ENCODE measurements at places on chromosomes 3 and 15.

DNA sequence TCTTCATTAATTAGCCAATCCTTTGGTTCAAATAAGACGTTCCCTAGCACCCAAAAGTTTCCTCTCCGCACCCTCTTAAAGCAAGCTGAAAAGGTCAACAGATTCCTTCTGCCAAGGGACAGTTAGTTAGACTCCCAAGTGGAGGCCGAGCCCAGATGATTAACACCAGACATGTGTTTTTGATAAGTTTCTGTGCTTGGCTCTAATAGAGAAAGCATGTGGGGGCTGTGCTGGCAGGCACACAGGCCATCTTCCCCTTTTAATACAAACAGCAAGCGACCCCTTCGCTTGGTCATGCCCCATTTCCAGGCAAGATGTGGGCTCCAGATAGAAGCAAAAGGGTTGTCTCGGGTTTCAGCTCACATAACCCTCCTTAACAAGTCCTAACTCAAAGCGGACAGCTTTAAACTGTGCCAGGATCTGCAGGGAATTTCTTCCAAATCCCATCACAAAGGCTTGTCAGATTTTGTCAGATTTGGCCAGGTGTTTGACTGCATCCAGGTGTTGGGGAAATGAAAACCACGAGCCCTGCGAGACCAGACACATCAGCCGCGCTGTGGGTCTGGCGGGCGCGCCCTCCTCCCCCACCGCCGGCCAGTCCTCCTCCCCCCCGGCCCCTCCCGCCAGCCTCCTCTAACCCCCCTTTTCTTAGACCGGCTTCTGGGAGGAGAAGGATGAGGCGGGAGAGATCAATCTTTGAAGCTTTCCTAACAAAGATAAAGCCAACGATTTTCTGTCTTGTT, 3.3 kb downstream of the HES1 start:
- DNase-seq, result no peak

GRCh38 chr3:48465531-48466378, 19.2 kb downstream of the ATRIP start:
- DNase-seq, result peak; percentile 85

DNA sequence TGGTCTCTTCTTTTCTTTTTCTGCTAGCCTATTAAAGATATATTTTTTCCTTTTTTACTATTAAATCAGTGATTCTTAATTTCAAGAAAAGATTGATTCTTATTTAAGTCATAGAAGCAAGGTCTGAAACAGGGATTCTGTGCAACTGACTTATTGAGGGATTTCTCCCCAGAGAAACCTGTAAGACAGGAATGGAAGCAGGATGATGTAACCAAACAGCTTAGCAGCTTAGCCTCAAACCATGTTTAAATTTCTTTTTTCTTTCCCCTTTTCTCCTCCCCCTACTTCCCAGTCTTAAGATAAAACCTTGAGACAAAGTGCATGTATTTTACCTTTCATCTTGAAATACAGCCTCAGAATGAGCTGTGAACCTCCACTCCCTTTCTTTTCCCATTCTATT, 322.8 kb downstream of the NEK10 start:
- no peak for DNase-seq

DNA sequence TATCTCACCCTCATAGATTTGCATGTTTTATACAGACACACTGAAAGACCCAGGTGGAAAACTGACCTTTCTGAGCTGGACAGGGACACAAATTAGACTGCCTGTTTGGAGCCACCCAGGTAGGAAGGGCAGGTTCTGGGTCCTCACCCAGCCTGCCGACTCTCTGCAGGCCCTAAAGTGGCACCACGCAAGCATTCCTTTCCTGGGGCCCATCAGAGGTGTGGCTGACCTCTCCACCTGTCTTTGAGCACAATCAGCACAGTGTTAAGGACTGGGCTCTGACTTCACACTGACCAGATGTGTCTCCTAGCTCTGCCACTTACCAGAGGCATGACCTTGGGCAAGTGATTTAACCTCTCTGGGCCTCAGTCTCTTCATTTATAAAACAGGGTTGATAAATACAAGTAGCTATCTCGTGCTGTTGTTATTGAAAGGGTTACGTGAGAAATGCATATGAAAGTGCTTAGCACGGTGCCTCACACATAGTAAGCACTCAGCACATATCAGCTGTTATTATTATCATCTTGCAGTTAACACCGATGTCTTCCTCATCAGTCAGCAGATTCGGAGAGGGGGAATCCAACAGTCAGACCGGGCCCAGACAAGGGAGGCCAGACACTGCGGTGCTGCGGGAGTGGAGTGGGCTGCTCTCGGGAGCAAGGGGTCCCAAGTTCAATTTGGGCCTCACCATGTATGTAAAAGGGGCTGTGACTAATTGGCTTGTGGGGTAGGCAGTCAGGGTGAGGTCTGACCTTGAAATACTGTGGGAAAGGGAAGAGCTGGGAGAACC, 2.0 kb upstream of the TBC1D2B start:
- DNase-seq, result no peak

GRCh38 chr3:118986734-118987133, 47.9 kb downstream of the IGSF11 start:
- DNase-seq, result no peak

- DNase-seq, result no peak
Observed at GRCh38 chr3:155138677-155139076, 58.6 kb downstream of the MME start.

DNA sequence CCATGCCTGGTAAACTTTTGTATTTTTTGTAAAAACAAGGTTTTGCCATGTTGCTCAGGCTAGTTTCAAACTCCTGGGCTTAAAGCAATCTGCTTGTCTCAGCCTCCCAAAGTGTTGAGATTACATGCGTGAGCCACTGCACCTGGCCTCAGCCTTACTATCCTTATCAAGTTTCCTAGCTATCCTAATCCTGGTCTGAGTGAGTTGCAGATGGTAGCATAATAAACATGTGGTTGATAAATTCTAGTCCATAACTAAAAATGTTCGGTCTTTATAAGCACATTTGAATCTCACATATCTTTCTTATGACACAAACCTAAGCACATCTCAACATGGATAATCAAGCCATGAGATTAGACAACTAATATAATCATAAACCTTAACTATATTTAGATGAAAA, 18.5 kb downstream of the NPHP3 start:
- no peak for DNase-seq

GRCh38 chr3:133452641-133453319, 52.9 kb downstream of the BFSP2 start:
- DNase-seq, result no peak

- DNase-seq, result no peak
Observed at GRCh38 chr3:150421799-150422548, 13.9 kb downstream of the TSC22D2 start.

GRCh38 chr3:115388811-115389210, 234.5 kb upstream of the GAP43 start:
- DNase-seq, result no peak

DNA sequence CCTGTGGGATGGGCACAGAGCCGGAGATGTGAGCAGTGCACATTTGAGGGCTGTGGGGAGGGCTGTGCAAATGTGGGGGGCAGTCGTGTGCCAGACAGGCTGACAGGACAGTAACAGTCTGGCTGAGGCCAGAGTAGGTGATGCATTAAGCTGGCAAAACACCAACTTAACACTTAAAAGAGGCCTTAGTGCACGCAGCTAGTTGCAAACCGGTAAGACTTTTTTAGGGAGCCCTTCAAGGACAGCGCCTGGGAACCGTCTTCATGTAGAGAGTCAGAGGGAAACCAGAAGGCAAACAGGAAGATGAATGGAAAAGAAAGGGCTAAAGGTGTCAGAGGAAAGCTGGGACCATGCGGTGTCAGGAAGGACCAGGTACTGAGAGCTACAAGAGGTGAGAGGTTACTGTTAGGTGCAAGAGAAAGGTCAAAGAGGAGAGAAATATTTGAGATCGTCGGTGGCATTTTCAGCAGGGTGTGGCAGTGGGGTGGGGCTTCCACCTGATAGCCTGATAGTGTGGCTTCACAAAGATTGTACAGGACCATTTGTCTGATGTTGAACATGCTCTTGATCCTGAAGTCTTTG, 30.0 kb upstream of the CHD2 start:
- no peak for DNase-seq

Data from CD8-positive, alpha-beta memory T cell (primary cell).